ENCODE measurements at places on chromosomes 16 and 17. TPM values are rescaled to one million over a fixed set of nuclear protein-coding genes. Genes with fewer than 3 reads are reported as not detected.

GRCh38 chr17:74059479-74060240 is 143.8 kb upstream of the RPL38 start:
- DNase-seq: no peak

GRCh38 chr17:10640475-10640874 is 16.6 kb downstream of the MYH3 start:
- DNase-seq: no peak

DNA sequence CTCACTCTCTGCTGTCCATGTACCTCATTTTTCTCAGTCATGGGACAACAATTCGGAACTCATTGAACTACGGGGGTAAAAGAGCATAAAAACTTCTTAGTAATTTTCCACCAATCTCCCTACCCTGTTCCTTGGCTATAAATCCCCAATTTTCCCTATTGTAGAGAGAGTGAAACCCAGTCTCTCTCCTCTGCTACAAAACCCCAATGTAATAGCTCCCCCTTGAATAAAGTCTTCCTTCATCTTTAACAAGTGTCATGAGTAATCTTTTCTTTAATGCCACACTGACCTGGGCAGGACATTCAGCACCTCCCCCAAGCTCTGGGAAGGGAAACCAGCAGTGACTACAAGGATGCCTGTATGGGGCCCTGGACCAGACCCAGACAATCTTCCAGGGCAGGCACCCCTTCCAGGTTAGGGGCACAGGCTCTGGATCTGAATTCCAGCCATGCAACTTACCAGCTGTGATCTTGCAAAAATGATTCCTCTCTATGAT is 10.2 kb upstream of the EIF1 start:
- DNase-seq: no peak

GRCh38 chr17:9487406-9487805 is 88.2 kb downstream of the STX8 start:
- no peak for DNase-seq

Gene HCRT
- total RNA-seq: not detected

Gene PPY
- total RNA-seq: not detected

DNA sequence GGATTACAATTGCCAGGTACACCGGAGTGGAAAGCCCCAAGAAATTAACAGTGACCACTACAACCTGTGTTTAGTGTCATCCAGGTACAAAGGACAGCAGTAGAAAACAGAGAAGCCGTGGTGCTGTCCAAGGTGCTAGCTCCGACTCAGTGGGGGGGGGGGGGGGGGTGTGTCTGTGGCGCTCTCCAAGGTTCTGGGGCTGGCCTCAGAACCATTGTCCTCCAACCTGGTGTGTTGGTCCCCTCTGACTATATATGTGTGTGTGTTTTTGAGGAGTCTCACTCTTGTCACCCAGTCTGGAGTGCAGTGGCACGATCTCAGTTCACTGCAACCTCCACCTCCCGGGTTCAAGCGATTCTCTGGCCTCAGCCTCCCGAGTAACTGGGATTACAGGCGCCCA is 5.8 kb upstream of the ZNF23 start:
- no peak for DNase-seq

- DNase-seq: no peak
Measured at GRCh38 chr17:39938140-39938869, 10.8 kb downstream of the LRRC3C start.

Gene C17orf67
- 2.5 TPM for total RNA-seq

DNA sequence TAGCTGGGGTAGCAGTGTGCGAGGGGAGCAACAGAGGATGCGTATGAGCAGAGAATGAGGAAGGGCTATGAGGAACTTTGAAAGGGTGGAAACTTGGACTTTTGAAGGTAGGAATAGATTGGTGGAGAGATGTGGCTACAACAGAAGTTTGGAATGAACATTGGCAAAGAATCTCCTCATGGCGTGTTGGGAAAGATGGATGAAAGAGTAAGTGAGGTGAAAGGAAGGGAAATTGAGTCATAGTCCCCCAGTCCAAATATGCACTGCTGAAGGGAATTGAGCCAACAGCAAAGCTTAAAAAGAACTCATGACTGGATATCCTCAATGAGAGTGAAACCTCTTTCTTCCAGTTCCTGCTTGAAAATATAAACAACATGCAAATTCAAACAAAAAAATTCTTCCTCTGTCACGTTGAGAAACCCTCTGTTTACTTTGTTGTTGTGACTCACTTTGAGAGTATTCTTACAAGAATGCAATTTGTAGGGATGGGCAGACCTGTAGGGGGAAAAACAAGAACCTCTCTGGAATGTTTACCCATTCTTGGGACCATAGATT is 313.2 kb upstream of the KCNJ16 start:
- no peak for DNase-seq

DNA sequence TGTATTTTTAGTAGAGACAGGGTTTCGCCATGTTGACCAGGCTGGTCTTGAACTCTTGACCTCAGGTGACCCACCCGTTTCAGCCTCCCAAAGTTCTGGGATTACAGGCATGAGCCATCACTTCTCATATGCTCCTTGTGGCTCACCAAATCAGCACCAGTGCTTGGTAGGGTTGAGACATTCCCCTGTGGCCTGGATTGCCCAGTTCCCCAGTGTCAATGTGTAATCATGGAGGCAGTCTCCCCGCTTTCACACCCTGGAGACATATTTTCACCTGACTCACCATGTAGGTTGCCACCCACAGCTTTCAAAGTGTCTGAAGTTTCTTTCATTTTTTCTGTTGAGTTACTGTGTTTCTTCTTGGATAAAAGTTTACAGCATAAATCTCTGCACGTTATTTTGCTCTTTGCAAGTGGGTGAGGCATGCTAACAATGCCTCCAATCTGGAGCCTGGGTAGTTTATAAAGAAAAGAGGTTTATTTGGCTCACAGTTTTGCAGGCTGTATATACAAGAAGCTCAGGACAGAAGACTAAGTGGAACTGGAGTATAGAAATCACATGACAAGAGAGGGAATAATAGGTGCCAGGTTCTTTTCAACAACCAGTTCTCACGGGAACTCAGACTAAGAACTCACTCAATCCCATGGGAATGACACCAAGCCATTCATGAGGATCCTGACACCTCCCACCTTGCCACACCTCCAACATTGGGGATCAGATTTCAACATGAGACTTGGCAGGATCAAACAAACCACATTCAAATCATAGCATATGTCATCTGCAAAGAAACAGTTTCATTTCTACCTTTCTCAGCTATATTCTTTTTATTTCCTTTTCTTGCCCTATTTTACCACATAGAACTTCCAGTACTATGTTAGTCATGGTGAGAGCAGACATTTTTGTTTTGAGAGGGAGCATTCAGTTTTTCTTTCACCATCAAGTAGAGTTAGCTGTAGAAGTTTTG is 113.2 kb downstream of the PHKB start:
- peak; percentile 23 for DNase-seq

DNA sequence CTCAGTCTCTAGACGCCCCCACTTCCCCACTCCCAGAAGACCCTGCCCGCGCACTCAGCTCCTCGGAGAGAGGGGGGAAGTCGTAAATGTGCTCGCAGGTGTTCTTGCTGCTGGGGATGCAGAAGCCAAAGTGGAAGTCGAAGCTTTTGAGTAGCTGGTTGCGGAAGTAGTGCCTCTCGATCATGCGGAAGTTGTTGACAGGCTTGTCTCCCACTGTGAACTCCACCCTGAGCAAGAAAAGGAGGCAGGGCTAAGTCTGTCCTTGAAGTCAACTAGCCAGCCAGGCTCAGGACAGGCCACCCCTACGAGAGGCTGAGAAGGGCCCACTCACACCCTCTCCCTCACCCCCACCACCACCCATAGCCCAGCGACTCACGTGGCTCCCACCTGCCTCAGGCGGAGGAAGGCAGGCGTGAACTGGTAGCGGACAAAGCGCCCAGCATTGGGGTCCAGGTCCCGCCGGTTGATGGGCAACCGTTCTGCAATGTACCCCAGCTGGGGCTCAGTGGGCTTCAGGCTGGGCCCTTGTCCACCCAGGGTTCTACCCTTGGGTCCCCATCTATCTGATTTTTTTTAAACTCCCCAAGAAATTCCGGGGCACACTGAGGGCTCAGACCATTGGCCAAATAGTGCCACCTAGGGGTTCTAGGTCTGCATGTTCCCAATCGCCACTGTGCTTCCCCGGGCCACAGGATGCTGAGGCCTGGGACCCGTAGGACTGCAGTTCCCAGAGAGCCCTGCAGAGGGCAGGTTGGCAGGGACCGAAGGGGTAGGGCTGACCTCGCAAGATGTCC is 4.6 kb downstream of the UNC119 start:
- peak; percentile 84 for DNase-seq

Gene C16orf87
- 15.9 TPM for total RNA-seq

Gene TBC1D3G
- not detected for total RNA-seq

DNA sequence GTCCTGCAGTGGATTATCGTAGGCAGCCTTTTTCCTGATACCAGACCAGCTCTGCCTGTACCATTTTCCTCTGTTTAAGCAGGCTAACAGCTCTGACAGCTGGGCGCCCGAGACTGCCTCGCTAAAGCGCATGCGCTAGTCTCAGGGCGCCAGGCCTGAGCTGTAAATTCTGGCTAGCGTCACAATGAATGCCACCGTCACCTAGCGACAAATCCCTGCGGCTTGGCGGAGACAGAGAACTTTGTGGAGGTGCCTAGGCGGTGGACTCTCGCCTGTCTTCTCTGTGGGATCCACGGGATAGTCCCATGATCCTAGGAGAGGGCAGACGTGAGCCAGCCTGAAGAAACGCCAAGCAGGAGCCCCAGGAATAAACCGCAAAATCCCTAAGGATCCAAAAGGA is 573.9 kb downstream of the KCNJ18 start:
- DNase-seq: no peak

Gene PNPO
- 40.0 TPM for total RNA-seq

Gene HLF
- 0.11 TPM for total RNA-seq

DNA sequence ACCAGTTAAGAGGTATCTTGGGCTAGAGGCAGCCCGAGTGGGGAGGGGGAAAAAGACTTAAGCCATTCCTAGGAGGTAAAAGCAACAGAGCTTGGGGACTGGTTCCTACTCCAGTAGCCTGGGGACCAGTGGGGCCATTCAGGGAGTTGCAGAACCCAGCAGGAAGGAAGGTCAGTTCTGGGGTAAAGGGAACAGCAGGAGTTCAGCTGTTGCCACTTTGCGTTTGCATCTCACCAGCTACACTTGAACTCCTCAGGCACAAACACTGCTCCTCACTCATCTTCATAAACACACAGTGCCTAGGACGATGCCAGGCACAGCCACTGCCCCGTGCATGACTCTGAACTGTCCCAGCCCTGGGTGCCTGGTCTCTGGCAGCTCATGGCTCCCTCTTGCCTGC is 4.0 kb downstream of the HAP1 start:
- no peak for DNase-seq

Gene ASGR1
- 2.0 TPM for total RNA-seq

GRCh38 chr17:45857977-45858708 is 13.5 kb downstream of the SPPL2C start:
- no peak for DNase-seq

DNA sequence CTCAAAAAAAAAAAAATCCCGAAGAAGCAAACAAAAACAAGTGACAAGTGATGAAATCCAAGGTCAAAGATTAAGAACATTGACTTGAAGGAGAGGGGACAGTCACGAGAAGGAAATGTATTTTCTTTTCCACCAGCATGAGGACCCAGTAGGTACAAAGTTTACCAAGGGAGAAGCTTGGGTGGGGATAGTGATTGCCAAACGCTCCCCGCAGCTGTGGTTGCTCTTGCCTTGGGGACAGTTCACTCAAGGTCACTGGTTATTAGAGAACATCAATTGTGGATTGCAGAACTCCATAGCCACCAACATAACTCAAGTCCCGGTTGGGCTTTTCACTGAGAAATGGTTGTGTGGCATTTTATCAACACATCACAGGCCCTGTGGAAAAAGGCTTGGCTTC is 27.0 kb downstream of the RSL1D1 start:
- no peak for DNase-seq

GRCh38 chr16:57089406-57089805 is 3.0 kb upstream of the CPNE2 start:
- DNase-seq: no peak

- no peak for DNase-seq
Measured at GRCh38 chr17:16818821-16819683, 129.0 kb downstream of the CCDC144A start.

GRCh38 chr17:41360296-41360995 is 9.2 kb downstream of the KRT33B start:
- no peak for DNase-seq

DNA sequence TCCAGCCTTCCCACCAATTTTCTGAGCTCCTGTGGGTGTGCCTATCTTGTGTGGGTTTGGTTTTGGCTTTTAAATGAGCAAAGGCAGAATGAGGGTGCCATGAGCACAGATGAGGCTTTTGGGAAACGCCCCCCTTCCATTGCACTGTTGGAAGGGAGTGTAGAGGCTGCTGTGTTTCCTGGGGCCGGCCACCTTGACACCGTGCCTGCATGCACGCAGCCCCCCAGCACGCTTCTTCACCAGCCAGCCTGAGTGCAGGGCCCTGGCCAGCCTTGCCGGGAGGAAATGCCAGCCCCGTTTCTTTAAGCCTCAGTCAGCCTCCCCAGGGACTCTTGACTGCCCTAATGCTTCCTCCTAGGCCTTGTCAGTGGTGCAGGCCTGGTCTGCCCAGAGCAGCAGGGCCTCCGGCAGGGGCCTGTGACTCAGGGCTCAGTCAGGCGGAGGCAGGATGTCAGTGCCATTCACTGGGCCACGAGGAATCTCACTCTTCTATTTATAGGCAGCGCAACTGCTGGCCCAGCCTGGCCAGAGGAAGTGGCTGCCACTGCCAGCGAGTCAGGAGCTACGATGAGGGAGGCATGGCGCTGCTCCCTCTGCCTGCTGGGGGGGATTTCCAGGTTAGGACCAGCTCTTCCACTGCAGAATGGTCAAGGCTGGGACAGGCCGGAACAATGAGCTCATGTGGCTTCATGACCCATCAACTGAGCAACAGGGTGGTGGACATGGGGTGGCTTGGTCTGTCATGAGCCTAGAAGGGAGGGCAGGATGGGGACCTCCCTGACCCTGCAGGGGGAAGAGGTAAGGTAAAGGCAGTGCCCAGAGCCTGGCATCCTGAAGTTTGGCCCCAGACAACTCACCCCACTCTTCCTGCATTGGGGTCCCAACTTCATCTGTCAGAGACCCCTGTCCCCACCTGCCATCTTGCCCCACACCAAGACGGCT is 205.2 kb downstream of the RAB11FIP4 start:
- no peak for DNase-seq

DNA sequence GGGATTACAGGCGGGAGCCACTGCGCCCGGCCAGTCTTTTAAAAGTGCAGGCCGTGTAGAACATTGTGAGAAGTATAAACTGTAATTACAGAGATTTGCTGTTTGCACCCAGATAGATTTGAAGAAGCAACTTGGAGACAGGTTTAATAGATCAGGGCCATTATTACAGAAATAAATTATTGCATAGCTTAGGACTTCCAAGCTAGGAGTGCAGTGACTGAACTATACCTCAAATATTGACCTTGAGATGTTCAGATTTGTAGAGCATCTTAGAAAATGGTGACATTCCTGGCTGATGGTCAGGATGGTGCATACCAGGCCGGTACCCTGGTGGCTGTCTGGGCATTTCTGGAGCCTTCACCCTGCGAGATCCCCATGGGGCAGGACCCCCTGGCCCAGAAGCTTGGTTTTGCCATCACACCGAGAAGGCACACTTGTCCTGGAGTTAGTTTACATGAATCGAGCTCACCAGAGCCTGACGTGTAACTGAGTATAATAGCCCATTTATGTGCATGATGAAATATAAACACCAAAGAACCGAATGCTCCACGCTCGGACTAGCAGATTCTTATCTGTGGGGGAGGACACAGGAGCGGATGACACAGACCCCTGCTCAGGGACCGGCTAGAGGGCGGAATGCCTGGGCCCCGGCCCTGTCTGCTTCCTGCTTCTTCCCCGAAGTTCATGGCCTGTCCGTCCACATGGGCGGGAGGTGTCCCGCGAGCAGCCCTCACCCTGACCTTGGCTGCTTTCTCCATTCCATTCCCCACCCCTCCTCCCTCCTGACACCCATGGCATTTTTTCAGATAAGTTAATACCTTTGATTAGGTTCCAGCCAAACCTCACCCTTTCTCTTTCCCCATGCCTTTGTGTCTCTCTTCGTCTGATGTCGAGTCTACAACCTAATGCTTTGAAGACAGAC is 32.1 kb downstream of the CCDC40 start:
- no peak for DNase-seq

Measured in activated naive CD4-positive, alpha-beta T cell treated with anti-CD3 and anti-CD28 coated beads, Interleukin-2, amount 50 U/mL, for 72 hours (primary cell).